ENCODE measurements at places on chromosomes 11 and 22. TPM values are rescaled to one million over a fixed set of nuclear protein-coding genes. Genes with fewer than 3 reads are reported as not detected.

GRCh38 chr11:130023204-130023603, 20.6 kb upstream of the PRDM10 start:
- H3K4me3 ChIP-seq = no peak overlapping the region
- H3K36me3 ChIP-seq = no peaks in the 10 kb centered on the region
- H3K4me1 ChIP-seq = no peaks in the 10 kb centered on the region

DNA sequence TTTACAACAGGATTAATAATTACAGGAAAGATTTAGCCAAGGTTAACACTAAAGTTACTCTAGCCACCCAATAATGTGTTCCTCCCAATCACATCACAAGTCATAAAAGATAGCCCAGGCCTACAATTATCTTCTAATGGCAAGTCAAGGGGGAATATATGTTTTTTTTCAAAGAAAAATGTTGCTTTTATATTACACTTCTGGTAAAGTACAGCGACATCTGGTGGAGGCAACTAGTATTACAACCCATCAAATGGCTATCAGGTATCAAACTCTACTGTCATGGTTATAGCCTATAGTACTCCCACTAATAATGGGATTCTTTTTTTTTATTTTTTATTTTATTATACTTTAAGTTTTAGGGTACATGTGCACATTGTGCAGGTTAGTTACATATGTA, 71.8 kb downstream of the XRRA1 start:
- no peaks in the 10 kb centered on the region for H3K4me1 ChIP-seq
- no peaks in the 10 kb centered on the region for H3K27me3 ChIP-seq
- DNase-seq = no peak
- H3K4me3 ChIP-seq = no peak overlapping the region
- H3K27ac ChIP-seq = no peak overlapping the region
- peaks cover 47% of the 10 kb centered on the region for H3K36me3 ChIP-seq

- no peak overlapping the region for H3K4me3 ChIP-seq
- H3K4me1 ChIP-seq = peaks cover 8% of the 10 kb centered on the region
- H3K36me3 ChIP-seq = no peaks in the 10 kb centered on the region
- no peaks in the 10 kb centered on the region for H3K27me3 ChIP-seq
- no peak for DNase-seq
- no peak overlapping the region for H3K27ac ChIP-seq
Observed at GRCh38 chr11:18019650-18020049, 6.8 kb upstream of the SERGEF start.

DNA sequence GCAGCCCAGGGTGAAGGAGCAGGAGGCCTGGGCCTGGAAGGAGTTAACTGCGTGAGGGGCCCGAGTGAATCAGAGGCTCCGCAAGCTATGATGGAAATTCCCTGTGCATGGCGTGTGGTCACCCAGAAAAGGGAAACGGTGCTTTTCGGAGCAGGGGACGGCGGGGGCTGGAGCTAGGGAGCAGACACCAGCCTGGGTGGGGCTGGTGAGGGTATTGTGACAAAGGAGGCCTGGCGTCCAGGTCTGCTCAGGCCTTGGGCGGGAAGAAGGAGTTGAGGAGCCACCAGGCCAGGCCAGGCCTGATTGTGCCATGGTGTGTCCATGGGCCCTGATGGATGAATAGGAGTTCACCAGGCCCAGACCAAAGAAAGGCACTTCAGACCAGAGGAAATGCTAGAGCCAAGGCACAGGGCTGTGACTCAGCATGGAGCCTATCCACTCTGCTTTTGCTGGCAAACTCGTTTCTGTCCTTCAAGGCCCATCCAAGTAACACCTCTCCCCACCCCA, 12.8 kb upstream of the SPI1 start:
- no peaks in the 10 kb centered on the region for H3K36me3 ChIP-seq
- H3K27ac ChIP-seq = no peak overlapping the region
- H3K27me3 ChIP-seq = no peaks in the 10 kb centered on the region
- no peak for DNase-seq
- H3K4me3 ChIP-seq = no peak overlapping the region

- no peak overlapping the region for H3K4me3 ChIP-seq
- H3K27ac ChIP-seq = no peak overlapping the region
- H3K4me1 ChIP-seq = no peaks in the 10 kb centered on the region
- no peaks in the 10 kb centered on the region for H3K36me3 ChIP-seq
- DNase-seq = peak; percentile 5
- H3K27me3 ChIP-seq = no peaks in the 10 kb centered on the region
Observed at GRCh38 chr11:2584812-2585565, 114.8 kb downstream of the KCNQ1OT1 start.

- no peak overlapping the region for H3K4me3 ChIP-seq
- no peak for DNase-seq
- H3K4me1 ChIP-seq = peaks cover 65% of the 10 kb centered on the region
Observed at GRCh38 chr22:17103351-17103750, 17.8 kb downstream of the TMEM121B start.

- no peak overlapping the region for H3K4me3 ChIP-seq
- no peaks in the 10 kb centered on the region for H3K36me3 ChIP-seq
- H3K27me3 ChIP-seq = no peaks in the 10 kb centered on the region
- DNase-seq = no peak
Observed at GRCh38 chr11:29159552-29160465, 857.0 kb downstream of the KCNA4 start.

GPHA2 gene
- 0.46 TPM for total RNA-seq

CCDC116 gene
- 0.31 TPM for total RNA-seq

- no peaks in the 10 kb centered on the region for H3K27me3 ChIP-seq
- DNase-seq = peak; percentile 12
Observed at GRCh38 chr11:62472063-62472884, 53.4 kb downstream of the SCGB1A1 start.

DNA sequence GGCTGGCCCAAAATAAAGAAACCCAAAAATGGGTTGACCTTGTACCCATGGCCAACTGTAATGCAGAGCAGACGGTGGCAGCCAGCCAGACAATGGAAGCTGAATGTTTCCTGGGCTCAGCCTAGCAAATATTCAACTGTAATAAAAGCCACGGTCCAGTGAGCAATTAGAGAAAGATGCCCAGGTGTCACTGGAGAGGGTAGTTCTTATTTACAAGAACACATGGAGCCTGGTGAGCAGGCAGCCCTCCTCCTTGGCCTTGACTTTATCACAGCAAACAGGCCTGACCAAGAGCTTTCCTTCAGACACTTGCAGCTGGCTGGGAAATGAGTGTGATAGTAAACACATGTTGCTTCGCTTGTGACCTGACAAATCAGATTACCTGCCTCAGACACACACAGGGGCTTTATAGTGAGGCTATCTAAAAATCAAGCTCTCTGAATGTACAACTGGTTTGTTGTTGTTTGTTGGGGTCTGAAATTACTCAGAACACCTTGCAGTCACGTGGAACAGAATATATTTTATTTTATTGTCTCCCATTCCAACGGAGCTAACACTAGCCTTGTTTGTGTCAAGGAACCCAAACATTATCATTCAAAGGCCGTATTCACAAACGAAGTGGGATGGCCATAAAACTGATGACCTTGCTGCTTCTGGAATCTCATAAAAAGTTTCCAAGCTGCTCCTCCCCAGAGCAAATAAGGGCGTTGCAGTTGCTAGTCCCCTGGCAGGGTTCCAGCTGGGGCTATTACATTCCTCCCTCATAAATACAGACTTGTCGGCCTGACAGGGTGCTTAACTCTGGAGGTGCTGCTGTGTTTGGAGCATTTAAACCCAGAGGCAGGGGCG, 161.1 kb downstream of the BBOX1 start:
- no peaks in the 10 kb centered on the region for H3K36me3 ChIP-seq
- no peaks in the 10 kb centered on the region for H3K4me1 ChIP-seq
- H3K27ac ChIP-seq = no peak overlapping the region
- H3K4me3 ChIP-seq = no peak overlapping the region
- DNase-seq = no peak

C11orf65 gene
- 1.0 TPM for total RNA-seq

FOLR2 gene
- not detected for total RNA-seq

- no peak overlapping the region for H3K27ac ChIP-seq
- H3K27me3 ChIP-seq = peaks cover 14% of the 10 kb centered on the region
- peaks cover 11% of the 10 kb centered on the region for H3K4me1 ChIP-seq
- no peaks in the 10 kb centered on the region for H3K36me3 ChIP-seq
Observed at GRCh38 chr22:20962491-20962945, 4.5 kb upstream of the AIFM3 start.

MMP13 gene
- total RNA-seq = not detected

PLEKHB1 gene
- 16.0 TPM for total RNA-seq

- H3K27ac ChIP-seq = no peak overlapping the region
- peaks cover 10% of the 10 kb centered on the region for H3K27me3 ChIP-seq
- H3K36me3 ChIP-seq = no peaks in the 10 kb centered on the region
Observed at GRCh38 chr22:42766860-42767259, 46.2 kb upstream of the A4GALT start.

GRCh38 chr11:2189938-2190656, 18.5 kb upstream of the TH start:
- H3K27me3 ChIP-seq = peaks cover 9% of the 10 kb centered on the region
- no peak for DNase-seq
- no peak overlapping the region for H3K27ac ChIP-seq
- no peaks in the 10 kb centered on the region for H3K4me1 ChIP-seq
- H3K4me3 ChIP-seq = no peak overlapping the region
- no peaks in the 10 kb centered on the region for H3K36me3 ChIP-seq

- H3K27me3 ChIP-seq = peaks cover 15% of the 10 kb centered on the region
- H3K4me3 ChIP-seq = no peak overlapping the region
- H3K36me3 ChIP-seq = no peaks in the 10 kb centered on the region
- H3K27ac ChIP-seq = no peak overlapping the region
- peaks cover 7% of the 10 kb centered on the region for H3K4me1 ChIP-seq
Observed at GRCh38 chr11:46298699-46299433, 21.4 kb downstream of the CREB3L1 start.

- no peak overlapping the region for H3K27ac ChIP-seq
- H3K4me1 ChIP-seq = peaks cover 8% of the 10 kb centered on the region
- peak; percentile 24 for DNase-seq
- no peaks in the 10 kb centered on the region for H3K27me3 ChIP-seq
Observed at GRCh38 chr11:95119361-95120060, 29.9 kb downstream of the ENDOD1 start.

TOM1 gene
- total RNA-seq = 31.1 TPM

DNA sequence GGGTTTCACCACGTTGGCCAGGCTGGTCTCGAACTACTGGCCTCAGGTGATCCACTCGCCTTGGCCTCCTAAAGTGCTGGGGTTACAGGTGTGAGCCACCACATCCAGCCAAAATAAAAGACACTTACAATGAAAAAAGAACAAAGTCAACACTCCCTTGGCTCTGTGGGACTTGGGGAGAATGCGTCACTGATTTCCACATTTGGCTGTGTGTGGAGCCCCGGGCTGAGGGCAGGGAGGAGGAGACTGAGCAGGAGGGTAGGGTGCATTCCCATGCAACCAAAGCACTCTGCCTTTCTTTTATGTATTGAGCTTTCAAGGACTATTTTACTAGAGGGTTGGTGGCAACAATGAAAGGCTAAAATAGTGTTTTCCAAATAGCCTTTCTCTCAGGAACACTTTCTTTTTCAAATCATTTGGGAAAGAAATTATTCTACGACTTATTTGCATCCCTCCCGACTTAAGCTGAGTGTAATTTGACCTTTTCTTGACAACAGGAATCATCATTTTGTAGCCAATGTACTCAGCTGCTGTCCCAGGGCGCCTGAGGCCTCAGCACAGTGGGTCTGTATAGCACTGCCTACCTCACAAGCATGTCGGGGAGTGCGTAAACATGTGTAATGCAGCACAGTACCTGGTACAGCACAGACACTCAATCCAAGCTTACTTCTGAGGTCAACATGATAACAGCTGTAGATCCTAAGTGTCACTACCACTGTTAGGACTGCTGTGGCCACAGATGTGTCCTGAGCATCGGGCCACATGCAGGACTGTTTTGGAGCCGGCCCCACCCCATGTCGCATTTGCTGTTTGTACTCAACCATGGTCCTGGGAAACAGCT, 10.1 kb upstream of the SERPIND1 start:
- no peaks in the 10 kb centered on the region for H3K27me3 ChIP-seq
- DNase-seq = no peak
- no peak overlapping the region for H3K27ac ChIP-seq
- H3K4me3 ChIP-seq = no peak overlapping the region
- H3K4me1 ChIP-seq = no peaks in the 10 kb centered on the region

GRCh38 chr11:102940714-102941588, 14.6 kb downstream of the MMP13 start:
- peak; percentile 38 for DNase-seq
- no peaks in the 10 kb centered on the region for H3K36me3 ChIP-seq
- H3K4me3 ChIP-seq = no peak overlapping the region
- H3K4me1 ChIP-seq = peaks cover 2% of the 10 kb centered on the region
- H3K27ac ChIP-seq = no peak overlapping the region
- H3K27me3 ChIP-seq = peaks cover 3% of the 10 kb centered on the region

DNA sequence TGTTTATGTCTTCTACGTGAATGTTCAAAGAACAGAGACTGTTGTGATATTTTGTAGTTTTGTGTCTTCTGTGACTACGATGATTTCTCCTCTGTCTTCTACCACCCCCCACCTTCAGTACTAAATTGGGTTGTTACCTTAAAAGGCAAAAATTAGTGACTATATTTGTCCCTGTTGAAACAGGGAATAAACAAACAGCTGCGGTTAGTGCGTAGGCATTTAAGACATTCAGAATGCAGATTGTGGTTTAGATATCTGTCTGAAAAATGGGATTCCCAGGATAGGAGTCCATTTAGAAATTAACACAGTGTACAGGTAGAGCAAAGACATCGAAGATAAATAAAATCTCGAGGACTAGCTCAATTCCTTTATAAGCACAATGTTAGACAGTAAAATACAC, 15.6 kb upstream of the ARHGAP42 start:
- no peak for DNase-seq
- no peak overlapping the region for H3K4me3 ChIP-seq
- H3K36me3 ChIP-seq = no peaks in the 10 kb centered on the region

- DNase-seq = no peak
- no peak overlapping the region for H3K4me3 ChIP-seq
- peaks cover 2% of the 10 kb centered on the region for H3K27me3 ChIP-seq
- H3K27ac ChIP-seq = no peak overlapping the region
Observed at GRCh38 chr11:69359735-69360480, 66.0 kb downstream of the MYEOV start.
